ENCODE measurements at places on chromosomes 4 and X. TPM values are rescaled to one million over a fixed set of nuclear protein-coding genes. Genes with fewer than 3 reads are reported as not detected.
A peak's percentile ranks its signal among the peaks of the same experiment; 100 is the strongest.

DNA sequence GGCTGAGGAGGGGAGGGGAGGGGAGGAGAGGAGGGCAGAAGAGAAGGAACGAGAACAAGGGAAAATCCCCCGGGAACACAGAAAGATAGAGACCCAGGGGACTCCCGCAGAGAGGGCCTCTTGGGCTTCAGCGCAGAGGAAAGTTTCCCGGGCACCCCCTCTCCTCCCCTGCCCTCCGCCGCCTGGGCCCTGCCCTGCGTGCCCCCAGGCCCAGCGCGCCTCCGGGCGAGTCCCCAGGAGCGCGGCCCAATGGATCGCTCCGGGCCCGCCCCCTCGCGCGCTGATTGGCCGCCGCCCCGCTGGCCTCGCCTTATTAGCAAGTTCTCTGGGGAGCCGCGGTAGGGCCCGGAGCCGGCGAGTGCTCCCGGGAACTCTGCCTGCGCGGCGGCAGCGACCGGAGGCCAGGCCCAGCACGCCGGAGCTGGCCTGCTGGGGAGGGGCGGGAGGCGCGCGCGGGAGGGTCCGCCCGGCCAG, at the start of gene MSX1:
MSX1 (plus strand) TSS at position 341 of the 474 bp plus-strand sequence. CDS start 235 bp downstream, outside the sequence.
- H3K36me3 ChIP-seq = no peaks in the 10 kb centered on the region
- peak within 1 kb of the TSS; percentile 74 for H3K4me3 ChIP-seq
- peak within 1 kb of the TSS; percentile 64 for H3K27ac ChIP-seq
- H3K4me1 ChIP-seq = peaks cover 52% of the 10 kb centered on the region
- peak; percentile 94 for DNase-seq

DNA sequence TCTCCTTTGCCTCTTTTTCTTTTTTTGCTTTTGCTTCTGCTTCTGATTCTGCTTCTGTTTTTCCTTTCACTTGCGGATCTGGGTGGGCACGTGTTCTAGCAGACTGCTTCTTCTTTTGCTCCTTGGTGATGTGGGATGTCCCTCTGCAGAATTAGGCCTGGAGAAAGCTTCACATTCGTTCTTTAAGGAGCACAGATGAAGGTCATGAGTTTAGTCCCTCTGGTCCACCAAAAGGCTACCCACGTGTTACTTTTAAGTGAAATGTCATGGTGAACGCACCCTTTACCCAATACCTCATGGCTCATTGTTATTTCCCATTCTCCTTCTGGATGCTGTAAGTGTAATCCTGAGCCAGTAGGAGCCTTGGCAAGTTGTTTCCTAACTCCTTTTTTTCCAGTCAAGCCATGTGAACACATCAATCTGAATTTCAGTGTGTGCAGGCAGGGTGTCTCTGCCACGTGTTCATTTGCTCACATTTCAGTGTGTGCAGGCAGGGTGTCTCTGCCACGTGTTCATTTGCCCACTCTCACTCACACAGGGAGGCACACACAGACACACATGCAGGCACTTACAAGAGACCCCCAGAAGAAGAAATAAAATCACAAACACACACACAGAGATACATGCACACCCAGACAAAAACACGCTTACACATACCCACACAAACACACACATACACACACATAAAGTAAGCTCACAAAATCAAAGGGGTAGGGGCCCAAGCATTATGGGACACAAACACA, 36.9 kb downstream of the NBDY start:
- no peaks in the 10 kb centered on the region for H3K27me3 ChIP-seq
- H3K27ac ChIP-seq = no peak overlapping the region
- no peaks in the 10 kb centered on the region for H3K36me3 ChIP-seq
- no peak overlapping the region for H3K4me3 ChIP-seq
- DNase-seq = peak; percentile 21

DNA sequence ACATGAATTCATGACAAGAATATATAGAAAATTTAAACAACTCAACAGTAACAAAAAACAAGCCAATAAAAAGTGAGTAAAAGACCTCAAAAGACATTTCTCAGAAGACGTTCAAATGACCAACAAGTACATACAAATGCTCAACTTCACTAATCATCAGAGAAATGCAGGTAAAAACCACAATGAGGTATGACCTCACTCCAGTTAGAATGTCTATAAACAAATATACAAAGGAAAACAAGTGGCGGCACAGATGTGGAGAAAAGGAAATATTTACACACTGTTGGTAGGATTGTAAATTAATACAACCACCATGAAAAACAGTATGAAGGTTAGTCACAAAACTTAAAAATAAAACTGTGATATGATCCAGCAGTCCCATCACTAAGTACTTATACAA, 1033.1 kb downstream of the RAPGEF2 start:
- no peaks in the 10 kb centered on the region for H3K27me3 ChIP-seq
- no peak overlapping the region for H3K27ac ChIP-seq

DNA sequence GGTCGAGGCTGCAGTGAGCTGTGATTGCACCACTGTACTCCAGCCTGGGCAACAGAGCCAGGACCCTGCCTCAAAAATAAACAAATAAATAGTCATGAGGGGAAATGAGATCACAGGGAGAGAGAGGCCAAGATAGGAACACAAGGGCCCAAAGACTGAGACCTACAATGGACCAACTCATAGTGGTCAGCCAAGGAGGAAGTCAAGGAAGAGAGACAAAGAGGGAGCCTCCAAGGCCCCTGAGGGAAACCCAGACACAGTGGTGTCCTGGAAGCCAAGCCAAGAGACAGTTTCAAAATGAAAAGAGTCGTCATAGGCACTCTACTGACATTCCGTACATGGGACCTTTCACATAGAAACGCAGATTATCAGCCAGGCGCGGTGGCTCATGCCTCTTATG, 153.3 kb downstream of the BCOR start:
- no peaks in the 10 kb centered on the region for H3K36me3 ChIP-seq
- DNase-seq = no peak
- H3K4me1 ChIP-seq = no peaks in the 10 kb centered on the region
- no peaks in the 10 kb centered on the region for H3K27me3 ChIP-seq

Gene SLC6A14
- total RNA-seq = 8.6 TPM
